ENCODE measurements at places on chromosomes 2 and 18.

DNA sequence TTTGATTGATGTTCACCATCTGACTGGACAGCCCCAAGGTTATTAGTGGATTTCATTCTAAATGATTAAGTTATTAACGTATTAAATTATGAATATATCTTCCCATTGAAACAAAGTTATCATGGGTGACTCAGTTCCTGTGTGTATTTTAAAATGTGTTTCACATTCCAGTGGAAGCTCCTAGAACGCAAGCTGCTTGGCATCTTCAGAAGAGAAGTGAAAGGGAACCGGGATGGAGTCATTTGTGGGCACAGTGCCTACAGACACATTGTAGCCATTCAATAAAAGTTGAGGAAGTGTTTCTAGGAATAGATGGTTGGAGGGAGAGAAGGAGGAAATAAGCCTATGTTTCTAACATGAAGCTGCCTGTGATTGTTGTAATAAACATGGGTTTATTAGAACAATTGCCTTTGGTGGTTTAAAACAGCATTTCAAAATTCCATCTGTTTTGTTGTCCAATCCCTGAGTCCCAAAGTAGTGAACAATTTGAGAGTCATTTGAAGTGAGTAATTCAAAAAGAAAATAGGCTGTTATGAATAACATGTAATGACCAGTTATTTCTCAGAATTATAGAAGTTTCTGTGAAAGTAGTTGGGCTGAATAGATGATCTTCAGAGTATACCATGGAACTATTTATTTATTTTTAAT lies 143.5 kb downstream of the PKP4 start:
- DNase-seq: no peak

- DNase-seq: no peak
Measured at GRCh38 chr2:193371200-193371599, 1176.5 kb upstream of the TMEFF2 start.

DNA sequence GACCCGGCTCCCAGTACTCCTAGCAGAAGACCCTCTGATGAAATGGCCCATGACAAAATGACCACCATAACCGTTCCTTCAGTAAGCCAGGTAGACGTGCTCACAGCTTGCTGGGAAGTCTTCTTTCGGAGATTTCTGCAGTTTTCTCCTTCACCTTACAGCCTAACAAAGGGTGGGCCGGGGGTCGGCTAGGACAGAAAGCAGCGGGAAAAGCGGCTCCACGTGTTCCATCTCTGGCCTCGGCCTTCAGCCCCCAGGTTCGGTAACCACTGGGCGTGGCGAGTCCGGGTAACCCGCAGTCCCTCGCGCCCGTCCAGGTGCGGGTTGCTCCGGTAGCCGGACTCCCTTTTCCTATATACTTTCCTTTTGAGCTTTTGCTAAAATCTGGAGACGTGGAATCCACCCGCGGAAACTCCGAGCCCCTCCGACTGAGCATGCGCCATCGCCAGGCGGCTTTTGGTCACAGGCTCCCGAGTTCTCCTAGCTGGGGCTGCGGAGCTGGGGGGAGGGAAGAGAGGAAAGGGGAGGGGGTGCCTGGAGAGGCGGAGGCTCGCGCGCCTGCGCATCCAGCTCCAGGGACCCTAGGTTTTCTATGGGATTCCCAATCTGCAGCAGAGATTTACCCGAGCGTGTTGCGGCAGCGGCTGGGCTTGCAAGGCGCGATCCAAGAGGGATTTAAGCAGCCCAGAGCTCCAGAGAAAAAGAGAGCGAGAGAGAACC lies at the start of gene VSNL1:
TSS of gene VSNL1 (plus strand) at position 604 of the 720 bp plus-strand sequence. CDS start 51,379 bp downstream, outside the sequence.
- DNase-seq: peak; percentile 76

DNA sequence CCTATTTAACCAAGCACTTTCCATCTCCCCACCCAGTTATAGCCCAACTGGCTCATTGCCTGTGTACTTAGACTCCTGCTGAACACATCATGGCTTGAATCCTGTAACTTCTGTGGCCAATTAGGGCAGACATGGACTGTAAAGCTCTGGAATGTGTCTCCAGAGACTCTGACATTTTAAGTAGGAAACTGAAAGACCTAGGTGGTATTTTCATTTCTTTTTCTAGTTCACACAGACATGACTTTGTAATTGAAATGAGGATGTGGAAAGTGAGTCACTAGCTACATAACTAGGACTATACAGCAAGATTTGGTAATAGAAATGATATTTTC lies 12.2 kb downstream of the DOK1 start:
- DNase-seq: no peak

- DNase-seq: no peak
Measured at GRCh38 chr2:16068552-16068940, 128.2 kb downstream of the MYCN start.

- DNase-seq: no peak
Measured at GRCh38 chr2:238510911-238511613, 84.3 kb downstream of the ASB1 start.

- no peak for DNase-seq
Measured at GRCh38 chr2:206396211-206396610, 47.1 kb upstream of the ADAM23 start.

- no peak for DNase-seq
Measured at GRCh38 chr2:172928756-172929155, 146.9 kb upstream of the MAP3K20 start.

DNA sequence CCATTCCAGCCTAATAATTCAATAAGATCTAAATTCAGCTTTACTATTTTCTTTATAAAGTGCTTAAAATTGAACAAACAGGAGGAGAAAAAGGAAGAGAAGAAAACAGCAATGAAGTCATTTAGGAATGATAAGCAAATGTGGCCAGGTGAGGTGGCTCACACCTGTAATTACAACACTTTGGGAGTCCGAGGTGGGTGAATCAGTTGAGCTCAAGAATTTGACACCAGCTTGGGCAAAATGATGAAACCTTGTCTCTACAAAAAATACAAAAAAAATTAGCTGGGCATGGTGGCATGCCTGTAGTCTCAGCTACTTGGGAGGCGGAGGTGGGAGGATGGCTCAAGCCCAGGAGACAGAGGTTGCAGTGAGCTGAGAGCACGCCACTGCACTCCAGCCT lies 129.0 kb downstream of the CAMKMT start:
- DNase-seq: no peak

DNA sequence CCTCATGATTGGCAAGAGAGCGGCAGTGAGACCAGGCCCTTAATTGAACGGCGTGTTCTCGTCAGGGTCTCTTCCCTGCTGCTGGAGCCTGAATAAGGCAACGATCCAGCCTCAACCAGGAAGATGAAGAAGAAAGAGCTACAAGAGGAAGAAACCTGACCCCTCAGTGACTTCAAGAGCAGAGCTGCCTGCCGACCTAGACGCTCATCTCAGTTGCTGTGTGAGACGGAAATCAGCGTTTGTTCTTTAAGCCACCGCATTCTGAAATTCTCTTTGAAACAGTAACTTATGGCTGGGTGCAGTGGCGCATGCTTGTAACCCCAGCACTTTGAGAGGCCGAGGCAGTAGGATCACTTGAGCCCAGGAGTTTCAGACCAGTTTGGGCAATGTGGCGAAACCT lies 29.6 kb upstream of the KCNG3 start:
- no peak for DNase-seq

GRCh38 chr2:120683081-120683480 lies 52.6 kb upstream of the GLI2 start:
- DNase-seq: no peak

DNA sequence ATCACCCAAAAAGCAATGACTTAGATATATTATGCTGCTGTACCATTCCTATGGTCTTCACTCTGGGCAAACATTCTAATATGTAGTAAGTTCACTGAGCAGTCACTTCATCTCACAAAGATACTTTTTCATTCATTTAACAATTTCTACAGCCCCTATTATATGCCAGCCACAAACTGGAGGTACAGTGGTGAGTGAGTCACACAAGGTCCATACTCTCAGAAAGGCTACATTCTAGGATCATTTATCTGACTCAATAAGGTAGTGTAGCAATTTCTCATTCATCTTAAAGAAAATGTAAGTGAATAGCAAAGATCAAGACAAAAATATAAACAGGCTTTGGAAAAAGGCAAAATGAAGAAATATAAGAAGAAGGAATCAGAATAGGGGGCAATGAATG lies 40.5 kb downstream of the NHEJ1 start:
- DNase-seq: no peak

GRCh38 chr18:63198098-63198760 lies 121.3 kb downstream of the BCL2 start:
- DNase-seq: no peak

DNA sequence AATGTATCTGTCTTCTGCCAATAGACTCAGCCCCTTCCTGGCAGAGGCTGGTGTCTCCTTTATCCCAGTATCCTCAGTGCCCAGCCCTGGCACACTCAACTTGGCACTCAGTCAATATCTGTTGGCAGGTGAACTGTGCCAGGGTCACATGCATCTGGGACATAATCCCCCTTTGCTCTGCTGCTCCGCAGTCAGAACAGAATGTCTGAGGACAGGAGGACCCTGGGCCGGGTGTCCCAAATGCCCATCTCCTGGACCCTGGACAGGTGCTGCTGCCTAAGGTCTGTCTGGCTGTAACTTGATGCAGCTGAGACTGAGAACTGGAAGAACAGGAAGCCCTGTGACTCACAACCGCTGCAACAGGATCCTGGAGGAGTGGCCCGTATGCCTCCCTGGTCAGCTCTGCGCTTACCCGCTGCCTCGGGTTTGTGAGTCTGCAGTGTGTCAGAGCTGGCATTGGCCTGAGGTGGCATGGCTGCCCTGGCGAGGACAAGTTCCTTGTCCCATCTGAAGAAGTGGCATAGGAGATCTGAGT lies 11.4 kb downstream of the HK2 start:
- no peak for DNase-seq

- DNase-seq: no peak
Measured at GRCh38 chr2:100645695-100646429, 83.1 kb downstream of the PDCL3 start.

GRCh38 chr2:133906396-133906795 lies 338.1 kb upstream of the NCKAP5 start:
- no peak for DNase-seq
